NB4 (cell line): ENCODE measurements at places on chromosomes 5 and 9.
A peak's percentile ranks its signal among the peaks of the same experiment; 100 is the strongest.

- DNase-seq, result no peak
Observed at GRCh38 chr5:175745210-175745609, 87.3 kb downstream of the HRH2 start.

GRCh38 chr9:75116306-75116705 is 28.0 kb downstream of the OSTF1 start:
- DNase-seq, result no peak

GRCh38 chr5:112929336-112930081 is 7.5 kb upstream of the REEP5 start:
- DNase-seq, result no peak

DNA sequence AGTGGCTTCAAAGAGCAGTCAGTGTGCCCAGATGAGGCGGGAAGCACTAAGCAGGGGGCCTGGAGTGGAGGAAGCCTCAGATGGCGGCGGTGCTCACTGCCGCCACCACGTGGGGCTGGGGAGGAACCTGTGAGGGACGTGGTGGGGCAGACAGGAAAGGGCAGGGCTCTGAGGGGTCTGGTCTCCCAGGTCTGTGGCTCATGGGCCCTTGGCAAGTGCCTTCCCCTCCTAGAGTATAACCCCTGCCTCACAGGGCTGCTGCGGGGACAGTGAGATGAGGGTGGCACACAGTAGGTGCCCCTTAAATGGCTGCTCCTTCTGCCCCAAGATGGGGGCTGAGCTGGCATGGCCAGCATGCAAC is 26.6 kb downstream of the NR5A1 start:
- DNase-seq, result peak; percentile 66

- peak; percentile 18 for DNase-seq
Observed at GRCh38 chr5:151171529-151171928, 13.9 kb upstream of the ANXA6 start.

- peak; percentile 63 for DNase-seq
Observed at GRCh38 chr5:37837414-37838032, 2.3 kb downstream of the GDNF start.

- DNase-seq, result no peak
Observed at GRCh38 chr9:130789747-130790672, 45.0 kb upstream of the ABL1 start.

GRCh38 chr9:13960011-13960765 is 353.8 kb downstream of the NFIB start:
- no peak for DNase-seq

DNA sequence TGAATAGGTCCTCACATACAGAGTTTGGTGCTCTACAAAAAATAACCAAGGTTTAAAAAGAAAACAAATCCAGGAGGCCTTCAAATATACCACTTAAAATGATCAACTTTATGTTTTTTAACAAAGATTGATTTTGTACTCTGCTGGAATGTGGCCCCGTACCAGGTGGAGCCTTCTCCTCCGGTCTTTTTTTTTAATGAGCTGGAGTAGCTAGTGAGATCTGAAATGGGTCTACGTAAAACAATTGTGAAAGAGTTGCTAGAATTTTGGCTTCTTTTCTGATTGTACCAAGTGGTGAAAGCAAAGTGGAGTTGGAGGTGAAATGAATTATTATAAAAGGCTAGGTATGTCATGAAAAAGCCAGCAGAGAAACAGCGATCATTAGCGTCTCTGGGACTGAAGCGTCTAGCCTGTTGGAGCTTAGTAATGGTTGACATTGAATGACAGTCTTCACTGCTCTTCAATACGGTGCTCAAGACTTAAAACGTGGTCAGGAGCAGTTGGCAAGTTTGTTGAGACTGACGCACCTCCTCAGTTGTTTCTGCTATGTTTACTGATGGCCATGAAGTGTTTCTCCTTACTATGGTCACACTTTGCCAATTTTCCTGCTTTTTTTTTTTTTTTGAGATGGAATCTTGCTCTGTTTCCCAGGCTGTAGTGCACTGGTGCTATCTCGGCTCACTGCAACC is 84.4 kb downstream of the DAPK1 start:
- DNase-seq, result no peak

- DNase-seq, result no peak
Observed at GRCh38 chr5:163770625-163771024, 265.2 kb downstream of the MAT2B start.

GRCh38 chr5:87054821-87055220 is 212.9 kb upstream of the RASA1 start:
- DNase-seq, result no peak

GRCh38 chr5:97208714-97209113 is 25.7 kb upstream of the RIOK2 start:
- no peak for DNase-seq

GRCh38 chr5:174490728-174491127 is 233.7 kb upstream of the MSX2 start:
- DNase-seq, result peak; percentile 10

DNA sequence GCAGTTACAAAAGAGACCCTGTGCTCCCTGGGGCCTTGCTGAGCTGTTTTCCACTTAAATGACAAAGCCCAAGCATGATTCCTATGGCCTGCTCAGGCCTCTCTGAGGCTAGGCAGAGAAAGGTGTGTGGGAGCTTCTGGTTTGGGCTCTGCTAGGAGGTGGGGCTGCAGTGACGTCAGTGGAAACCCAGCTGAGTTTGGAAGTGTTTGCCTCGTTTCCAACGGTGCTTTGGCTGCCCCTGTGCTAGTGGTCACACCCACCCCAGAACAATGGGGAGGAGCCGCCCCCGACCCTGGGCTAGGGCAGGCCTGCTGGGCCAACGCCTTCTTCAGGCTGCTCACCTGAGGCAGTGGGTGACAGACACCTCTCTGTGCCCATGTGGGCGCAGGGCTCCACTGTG is 10.4 kb downstream of the ANGPTL2 start:
- DNase-seq, result no peak

DNA sequence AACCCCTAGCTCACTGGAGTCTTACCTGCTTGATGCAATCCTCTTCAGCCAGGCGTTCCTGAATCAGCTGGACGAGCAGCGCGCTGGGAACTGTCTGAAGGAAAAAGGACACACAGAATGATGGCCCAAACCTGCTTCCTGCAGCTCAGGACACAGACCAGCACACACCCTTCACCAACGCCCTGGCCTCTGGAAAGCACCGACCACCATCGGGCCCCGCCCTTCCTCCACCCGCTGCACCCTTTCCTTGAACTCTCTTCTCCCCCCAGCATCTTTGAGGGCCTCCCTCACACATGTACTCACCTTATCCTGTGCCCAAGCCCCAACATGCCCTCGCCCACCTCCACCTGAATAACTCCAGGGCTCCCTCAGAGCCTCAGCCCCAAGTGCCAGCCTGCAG is 23.3 kb downstream of the AK8 start:
- no peak for DNase-seq

DNA sequence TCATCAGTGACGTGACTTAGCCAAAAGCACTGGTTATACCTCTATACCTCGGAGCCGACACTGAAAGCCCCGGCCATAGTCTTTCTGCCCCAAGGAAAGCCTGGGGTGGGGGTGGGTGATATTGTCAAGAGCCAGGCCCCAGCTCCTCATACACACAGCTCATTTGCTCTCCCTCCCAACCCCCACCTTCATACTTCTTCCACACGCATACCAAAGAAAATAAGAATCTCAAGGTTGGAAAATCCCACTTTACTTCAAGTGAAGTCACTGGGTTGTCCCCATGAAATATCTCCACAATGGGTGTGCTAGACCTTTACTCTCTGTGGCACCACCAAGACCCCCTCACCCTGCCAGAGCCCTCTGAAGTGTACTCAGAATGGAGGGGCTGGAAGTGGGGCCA is 27.1 kb upstream of the MGAT1 start:
- no peak for DNase-seq
